ENCODE measurements at places on chromosomes 5 and 9.

DNA sequence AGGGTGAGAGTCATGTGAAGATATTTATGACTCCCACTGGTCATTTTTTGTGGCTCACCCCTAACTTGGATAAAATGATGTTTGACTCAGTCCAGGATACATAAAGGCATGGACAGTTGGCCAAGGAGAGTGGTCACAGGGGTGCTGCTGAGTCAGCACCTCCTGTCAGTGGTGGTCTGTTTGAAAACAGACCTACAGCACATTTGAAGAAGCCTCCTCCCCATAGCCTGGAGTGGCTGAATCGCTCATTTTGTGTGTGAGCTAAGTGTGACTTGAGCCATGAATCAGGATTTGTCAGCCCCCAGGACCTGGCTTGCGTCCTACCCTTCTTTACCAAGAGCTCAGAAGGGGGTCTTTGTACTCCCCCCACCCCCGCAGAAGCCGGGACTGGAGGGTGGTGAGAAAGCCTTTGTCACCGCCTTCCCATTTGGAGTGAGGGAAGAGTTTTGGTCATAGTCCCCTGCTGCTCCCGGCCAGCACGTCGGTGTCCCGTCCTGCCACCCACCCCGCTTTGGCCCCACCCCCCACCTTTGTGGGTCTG lies 35.6 kb downstream of the TRIO start:
- no peak for DNase-seq

DNA sequence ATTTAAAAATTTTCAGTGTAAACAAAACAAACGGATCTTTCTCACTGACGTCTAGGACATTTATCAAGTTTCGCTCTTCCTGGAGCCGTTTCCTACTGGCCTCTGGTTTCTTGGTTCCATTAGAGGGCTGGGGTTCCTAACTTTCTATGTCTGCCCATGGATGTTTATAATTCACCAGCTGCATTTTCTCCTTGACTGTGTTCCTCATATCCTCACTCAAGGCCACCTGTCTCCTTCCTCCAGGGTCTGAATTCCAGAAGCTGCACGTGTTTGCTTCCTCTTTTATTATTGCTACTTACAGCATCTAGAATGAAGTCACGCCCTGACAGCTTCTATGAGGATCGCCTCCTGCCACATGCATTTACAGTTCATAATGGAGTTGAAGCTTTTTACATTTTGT lies 74.1 kb upstream of the BASP1 start:
- DNase-seq = no peak

DNA sequence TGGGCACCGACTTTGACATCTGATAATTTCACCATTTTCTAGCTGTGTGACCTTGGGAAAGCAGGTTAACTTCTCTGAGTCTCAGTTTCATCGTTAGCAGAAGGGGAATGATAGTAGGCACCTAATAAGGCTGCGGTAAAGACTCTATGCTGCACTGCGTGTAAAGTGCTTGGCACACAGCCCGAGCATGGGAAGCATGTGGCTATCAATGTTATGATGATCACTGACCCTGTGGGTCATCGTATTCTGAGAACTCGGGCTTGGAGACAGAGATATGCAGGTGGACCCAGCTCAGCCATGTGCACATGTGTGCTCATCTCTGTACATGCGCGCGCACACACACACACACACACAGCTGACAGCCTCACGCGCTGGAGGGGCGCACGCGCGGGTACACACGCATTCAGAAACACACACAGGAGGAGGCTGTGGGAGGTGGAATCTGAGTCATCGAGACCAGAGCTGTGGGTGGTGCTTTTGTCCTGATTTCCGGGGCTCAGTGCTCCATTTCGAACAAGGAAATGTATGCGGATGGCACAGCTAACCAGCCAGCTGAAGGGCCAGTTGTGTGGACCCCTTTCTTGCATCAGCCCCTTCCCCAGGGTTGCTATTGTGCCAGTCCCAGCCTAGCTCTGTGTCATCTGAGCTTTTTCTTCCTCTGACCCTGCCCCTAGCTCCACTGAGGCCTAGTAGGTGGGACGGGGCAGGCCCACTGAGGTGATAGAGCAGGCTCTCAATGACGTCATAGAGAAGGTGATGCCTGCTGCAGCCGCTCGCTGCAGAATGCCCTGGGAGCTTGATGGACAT lies 11.1 kb upstream of the ARAP3 start:
- peak; percentile 81 for DNase-seq

- no peak for DNase-seq
Measured at GRCh38 chr9:134937566-134938345, 20.0 kb upstream of the FCN1 start.

GRCh38 chr5:10913841-10914240 lies 152.8 kb upstream of the DAP start:
- DNase-seq = no peak

DNA sequence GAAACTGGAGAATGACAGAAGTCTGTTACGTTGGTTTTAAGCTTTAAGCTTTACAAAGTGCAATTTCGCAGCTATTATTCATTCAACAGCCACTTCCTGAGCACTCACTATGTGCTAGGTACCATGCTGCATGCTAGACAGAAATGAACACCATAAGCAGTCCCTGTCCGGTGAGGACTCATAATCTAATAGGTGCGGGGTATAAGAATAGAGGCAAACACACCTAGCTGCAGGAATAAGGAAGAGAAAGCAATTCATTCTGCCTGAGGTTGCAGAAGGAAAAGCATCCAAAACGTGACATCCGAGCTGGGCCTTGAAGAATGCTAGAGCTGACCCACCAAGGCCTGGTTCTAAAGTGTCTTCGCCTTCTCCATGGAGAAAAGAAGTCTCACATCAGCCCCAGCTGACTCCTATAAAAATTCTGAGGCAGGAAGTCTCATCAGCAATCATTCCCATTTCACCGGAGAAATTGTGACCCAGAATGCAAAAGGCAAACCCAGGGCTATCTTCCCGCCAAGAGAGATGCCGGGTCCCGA lies 542 bp downstream of the FKBP15 start:
- DNase-seq = no peak

DNA sequence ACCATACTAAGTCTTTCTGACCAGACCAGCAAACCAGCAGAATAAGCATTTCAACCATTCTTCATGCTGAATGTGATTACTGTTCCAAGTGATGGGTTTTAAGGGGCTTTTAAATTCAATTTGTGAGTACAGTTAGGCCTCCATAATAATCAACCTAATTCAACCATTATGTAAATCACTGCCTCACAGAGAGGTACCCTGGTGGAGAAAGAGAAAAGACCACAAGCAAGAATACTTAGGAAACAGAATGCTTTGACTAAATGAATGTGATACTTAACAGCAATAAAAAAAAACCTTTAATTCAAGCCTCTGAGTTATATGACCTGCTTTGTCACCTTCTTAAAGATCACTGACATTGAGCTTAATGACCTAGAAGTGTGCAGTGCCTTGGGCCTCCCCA lies 162.1 kb downstream of the EPB41L4A start:
- no peak for DNase-seq

- DNase-seq = no peak
Measured at GRCh38 chr5:42514754-42515153, 91.5 kb downstream of the GHR start.

DNA sequence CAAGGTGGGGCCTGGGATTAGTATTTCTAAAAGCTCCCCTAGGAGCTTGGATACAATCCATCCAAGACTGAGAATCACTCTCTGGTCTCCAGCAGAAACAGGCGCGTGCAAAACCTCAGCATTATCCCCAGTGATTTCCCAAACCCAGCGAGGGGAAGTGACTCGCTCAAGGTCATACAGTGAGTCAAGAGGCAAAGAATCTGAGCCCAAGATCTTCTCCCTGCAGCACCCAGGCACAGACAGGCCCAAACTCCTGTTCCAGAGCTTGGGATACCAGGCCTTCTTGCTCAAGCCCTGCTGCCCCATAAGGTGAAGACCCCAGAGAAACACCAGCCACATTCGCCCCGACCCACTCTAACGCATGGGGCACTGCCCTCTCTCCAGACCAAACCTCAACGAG lies 33.2 kb downstream of the SHB start:
- DNase-seq = no peak

DNA sequence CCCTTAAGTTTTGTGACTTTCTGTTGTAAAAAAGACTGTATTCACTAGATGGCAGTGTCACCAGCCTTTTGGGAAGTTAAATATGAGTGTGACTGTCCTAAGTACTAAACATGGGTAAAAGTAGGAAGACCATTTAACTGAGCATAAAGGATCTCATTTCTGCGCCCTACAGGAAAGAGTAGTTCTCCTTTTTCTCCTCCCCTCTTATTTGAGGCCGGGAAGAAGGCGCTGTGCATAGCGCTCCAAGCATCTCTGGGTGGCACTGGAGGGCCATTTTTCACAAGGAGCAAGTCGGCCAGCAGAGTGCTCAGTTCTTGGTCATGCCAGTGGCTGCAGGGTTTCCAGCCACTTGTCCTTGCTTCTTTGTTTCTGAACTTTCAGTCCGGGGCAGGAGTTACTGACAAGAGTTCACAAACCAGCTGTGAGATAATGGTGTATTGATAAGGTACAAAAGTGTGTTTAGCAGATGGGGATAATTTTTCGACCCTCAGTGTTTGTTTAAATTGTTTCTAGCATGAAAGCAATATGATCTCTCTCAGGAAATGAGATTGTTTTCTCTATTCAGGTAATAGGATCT lies 227.6 kb upstream of the DMRT1 start:
- no peak for DNase-seq
